ENCODE measurements at places on chromosomes 3 and 15. TPM values are rescaled to one million over a fixed set of nuclear protein-coding genes. Genes with fewer than 3 reads are reported as not detected.

GRCh38 chr3:62873761-62874710 is 1.2 kb downstream of the CADPS start:
- DNase-seq = no peak

DNA sequence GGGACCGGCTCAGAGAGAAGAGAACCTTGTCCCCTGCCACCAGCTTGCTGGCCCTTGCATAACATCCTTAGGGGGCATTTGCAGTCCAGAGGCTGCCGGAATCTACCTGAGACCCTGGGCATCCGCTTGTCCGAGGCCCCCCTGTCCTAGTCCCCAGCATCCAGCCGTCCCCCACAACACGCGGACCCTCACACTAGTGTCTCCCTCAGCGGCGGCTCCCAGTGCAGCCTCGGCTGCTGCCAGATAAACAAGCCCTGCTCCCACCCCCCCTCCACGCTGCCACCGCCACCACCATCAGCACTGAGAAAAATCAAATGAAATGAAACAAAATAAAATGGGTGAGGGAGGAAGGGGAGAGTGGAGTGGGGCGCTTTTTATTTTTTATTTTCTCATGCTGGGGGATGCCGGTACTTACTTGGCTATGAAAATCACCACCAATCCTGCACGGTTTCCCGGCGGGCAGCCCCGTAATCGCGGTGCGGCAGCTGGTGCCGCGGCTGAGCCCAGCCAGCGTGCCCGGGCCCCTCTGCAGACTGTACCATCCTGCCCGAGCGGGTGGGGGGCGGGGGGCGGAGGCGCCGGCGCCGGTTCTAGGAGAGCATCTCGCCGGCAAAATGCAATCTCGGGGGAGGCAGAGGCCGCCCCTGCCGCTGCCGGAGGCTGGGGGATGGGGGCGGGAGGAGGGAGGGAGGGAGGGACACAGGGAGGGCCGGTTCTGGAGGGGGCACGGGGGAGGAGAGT is at the start of gene ATP2B2:
Gene ATP2B2 (minus strand): TSS at position 537 of the 741 bp plus-strand sequence. CDS start 56,043 bp downstream, outside the sequence.
- DNase-seq = peak; percentile 18

GRCh38 chr15:43275740-43276562 is 9.2 kb upstream of the TGM5 start:
- DNase-seq = no peak

- DNase-seq = no peak
Measured at GRCh38 chr15:98418122-98418521, 230.2 kb upstream of the IGF1R start.

- peak; percentile 98 for DNase-seq
Measured at GRCh38 chr3:135887220-135887619, 78.3 kb upstream of the PPP2R3A start.

SCAANT1 gene
- total RNA-seq = not detected

BLM gene
- 14.9 TPM for total RNA-seq

- DNase-seq = peak; percentile 10
Measured at GRCh38 chr3:99366663-99367429, 271.5 kb upstream of the COL8A1 start.

Measured in LHCN-M2 (cell line).